NB4 (cell line): ENCODE measurements at places on chromosomes 4 and X.
A peak's percentile ranks its signal among the peaks of the same experiment; 100 is the strongest.

- DNase-seq = no peak
These were observed 59.7 kb upstream of the IL15 start for GRCh38 chr4:141576585-141577110.

- DNase-seq = no peak
These were observed 97.5 kb downstream of the SNCA start for GRCh38 chr4:89739311-89739988.

- no peak for DNase-seq
These were observed 171.9 kb downstream of the DCTD start for GRCh38 chr4:182745237-182745636.

GRCh38 chrX:123835661-123836371, 24.0 kb upstream of the XIAP start:
- DNase-seq = peak; percentile 46

DNA sequence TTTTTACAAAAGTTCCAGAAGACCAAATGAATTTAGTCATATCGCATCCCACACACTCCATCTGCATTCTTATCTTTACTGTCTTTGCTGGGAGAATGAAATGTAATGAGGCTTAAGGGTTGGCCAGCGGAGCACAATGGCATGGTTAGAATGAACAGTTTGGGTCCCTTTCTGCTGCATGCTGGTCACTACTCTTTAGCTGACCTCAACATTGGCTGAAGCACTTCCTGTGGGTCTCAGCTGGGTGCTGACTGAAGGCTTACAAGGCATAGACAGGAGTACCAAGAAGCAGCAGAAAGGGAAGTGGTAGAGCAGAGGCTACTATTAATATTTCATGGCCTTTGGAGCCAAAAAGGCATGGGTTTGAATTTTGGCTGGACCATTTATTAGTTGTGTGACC, 159.4 kb upstream of the GPC4 start:
- no peak for DNase-seq

DNA sequence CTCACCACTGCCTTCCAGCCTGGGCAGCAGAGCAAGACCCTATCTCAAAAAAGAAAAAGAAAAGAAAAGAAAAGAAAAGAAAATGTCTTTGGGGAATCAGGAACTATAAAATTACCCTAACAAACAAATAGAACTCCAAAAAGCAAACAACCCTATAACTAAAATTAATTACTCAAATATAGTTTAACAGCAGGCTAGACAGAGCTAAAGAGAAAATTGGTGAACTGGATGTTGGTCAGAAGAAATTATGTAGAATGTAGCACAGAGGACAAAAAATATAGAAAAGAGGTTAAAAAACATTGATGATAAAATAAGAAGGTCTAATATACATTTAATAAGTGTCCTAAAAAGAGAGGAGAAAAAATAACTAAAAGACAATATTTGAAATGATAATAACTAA, 27.8 kb upstream of the WWC2 start:
- no peak for DNase-seq

DNA sequence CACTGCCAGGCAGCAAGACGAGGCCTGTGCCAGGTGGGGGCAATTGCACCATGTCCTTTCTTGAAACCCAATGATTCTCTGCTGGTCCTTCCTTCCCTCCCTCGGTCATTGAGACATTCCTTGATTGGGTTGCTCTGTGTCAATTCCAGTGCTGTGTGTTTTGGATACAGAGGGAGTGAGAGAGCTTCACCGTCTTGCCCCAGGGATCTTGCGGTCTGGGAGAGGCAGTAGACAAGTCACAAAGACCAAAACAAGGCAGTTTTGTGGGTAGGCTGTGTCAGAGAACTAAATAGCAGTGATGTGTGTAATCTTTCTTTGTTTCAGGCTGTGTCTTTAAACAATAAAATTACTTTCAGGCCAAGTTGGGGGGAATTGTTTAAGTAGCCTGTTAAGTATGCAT, 38.8 kb upstream of the TADA2B start:
- DNase-seq = no peak

DNA sequence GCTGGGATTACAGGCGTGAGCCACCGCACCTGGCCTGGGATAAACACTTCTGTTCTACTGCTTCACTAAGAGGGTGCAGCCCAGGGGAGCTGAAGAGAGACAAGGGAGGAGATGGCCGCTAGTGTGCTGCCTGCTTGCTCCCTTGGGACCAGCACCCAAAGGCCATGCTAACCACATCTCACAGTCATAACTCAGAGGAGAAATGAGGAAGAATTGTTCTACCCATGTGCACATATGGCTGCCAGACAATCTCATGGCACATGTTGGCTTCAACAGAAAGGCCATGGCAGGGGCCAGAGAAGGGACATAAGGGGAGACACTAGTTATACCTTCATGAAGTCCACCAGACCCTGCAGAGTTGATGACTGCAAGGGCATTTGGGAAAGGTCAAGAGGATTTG, 22.4 kb downstream of the CLDN22 start:
- DNase-seq = peak; percentile 88

- no peak for DNase-seq
These were observed 603 bp downstream of the NDNF start for GRCh38 chr4:121071640-121072223.

GRCh38 chr4:52592287-52592686, 66.8 kb downstream of the USP46 start:
- DNase-seq = peak; percentile 15

DNA sequence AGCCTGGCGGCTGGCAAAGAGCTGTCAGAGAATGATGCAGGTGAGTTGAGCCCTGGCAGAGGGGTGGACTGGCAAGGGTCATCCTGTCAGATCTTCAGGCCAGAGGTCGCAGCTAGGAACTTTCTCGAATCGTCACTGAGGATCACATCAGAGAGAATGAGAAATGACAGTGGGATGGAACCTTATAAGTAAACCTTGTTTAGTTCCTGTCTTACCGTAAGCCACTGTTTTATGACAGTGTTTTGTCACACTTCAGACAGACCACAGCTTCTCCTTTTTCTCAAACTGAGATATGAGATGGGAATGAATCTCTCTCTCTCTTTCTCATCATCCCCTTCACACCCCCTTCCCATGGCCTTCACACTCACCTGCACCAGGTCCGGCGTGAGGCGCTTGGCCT, 9.3 kb downstream of the DIPK2B start:
- DNase-seq = peak; percentile 67

DNA sequence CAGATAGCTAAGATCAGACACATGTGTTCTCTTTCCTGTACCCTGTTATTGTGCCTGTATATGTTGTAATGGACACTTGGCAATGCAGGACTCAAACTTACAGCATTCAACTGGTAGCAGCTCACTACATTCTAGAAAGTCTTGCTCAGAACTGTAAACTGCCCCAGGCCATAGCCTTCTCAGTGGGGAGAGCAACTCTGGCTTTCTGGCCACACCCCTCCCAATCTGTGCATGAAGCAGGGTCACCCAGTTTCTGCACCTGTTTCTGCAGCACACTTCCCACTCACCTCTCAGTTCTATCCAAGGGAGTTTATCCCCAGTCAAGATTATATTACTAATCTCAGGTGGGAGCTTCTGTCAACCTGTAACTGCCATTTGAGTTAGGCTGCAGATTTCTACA, 38.9 kb upstream of the TBX22 start:
- no peak for DNase-seq

DNA sequence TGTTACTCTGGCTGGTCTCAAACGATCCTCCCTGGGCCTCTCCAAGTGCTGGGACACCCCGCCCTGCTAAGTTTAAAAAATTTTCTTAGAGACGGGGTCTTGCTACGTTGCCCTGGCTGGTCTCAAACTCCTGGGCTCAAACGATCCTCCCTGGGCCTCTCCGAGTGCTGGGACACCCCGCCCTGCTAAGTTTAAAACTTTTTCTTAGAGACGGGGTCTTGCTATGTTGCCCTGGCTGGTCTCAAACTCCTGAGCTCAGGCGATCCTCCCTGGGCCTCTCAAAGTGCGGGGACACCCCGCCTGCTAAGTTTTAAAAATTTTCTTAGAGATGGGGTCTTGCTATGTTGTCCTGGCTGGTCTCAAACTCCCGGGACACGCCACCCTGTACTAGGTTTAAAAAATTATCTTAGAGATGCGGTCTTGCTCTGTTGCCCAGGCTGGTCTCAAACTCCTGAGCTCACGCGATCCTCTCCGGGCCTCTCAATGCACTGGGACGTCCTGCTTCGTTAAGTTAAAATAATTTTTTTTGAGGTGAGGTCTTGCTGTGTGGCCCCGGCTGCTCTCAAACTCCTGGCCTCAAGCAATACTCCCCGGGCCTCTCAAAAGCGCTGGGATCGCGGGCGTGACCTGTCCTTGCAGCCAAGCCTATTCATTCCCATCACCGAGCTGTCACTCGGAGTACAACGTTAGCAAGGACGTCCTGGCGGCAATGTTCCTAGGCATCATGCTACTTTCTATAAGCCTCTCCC, 1.1 kb downstream of the SLC25A6 start:
- no peak for DNase-seq

DNA sequence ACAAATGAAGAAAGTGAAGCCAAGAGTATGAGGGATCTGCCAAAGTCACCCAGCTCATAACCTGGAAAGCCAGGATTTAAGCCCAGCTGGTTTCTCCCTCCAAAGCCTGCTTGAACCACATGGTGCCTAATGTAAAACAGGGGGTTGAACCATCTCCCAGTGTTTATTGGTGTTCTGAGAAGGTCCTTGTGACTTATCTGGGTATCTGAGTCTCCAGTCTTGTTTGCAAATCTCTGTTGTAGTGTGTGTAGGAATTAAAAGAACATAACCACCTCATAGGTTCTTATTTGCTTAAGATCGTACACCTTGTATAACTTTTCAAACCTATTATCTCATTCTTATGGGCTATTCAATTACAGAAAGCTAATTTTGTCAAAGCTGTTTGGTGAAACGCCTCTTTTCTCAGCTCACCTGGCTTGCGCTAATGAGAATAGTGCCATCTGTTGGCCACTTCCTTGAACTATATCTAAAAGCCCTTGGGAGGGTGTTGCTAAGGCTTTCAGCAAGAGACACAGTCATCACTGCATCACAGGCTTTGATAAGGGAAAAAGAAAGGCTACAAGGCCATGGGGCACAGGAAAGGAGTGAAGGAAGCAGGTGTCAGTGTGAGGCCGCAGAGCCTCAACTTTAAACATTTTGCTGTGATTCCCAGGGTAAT, 34.0 kb downstream of the ETDB start:
- DNase-seq = peak; percentile 69

DNA sequence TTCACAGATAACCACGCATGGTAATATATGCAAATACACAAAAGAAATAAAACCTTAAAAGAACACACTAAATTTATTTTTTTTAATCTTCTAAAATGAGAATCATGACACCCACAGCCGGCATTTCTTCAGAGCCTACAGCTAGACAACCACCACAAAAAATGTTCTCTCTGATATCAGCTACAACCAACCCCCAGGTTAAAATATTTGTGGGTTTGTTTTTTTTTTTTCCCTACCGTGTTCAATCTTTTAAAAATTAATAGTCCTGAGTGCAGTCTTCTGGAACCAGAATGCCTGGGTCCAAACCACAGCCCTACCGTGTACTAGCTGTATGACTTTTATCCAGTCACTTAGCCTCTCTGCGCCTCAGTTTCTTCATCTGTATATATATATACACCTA, 36.0 kb downstream of the MAML3 start:
- DNase-seq = no peak

DNA sequence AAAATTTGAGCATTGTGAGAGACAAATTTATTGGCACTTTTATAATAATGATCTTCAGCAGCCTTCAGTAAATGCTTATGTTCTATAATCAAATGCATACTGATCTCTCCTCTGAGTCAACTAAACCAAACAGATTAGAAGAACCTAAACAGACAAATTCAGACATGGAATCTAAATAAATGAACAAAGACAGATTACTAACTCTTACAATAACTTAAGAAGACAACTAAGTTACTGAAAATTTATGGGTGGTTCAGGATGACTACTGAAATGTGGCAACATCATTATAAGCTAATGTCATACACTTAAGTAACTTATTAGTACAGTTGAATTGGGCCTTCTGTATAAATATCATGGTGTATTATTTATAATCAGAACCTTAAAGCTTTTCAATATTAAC, 127.3 kb downstream of the NEK1 start:
- DNase-seq = no peak

GRCh38 chrX:41265615-41266014, 68.3 kb upstream of the DDX3X start:
- DNase-seq = peak; percentile 14
